ENCODE measurements at places on chromosomes 11 and 22.

DNA sequence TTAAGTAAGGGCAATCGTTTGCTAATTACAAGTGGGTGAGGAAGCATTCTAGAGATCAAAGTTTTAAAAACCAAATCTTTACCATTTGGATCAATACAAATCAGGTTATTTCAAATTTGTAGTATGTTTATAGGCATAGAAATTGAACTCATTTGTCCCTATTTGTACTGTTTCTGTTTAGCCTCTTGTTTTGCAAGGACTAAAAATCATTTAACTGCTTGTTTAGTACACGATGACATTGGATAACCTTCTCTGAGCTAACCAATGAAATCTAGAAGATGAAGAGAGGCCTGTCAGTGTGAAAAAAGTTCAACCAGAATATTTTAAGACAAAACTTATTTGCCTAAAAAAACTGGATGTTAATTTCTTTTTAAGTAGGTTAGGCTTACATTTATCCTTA lies 40.0 kb downstream of the ZC3H12C start:
- DNase-seq = no peak

GRCh38 chr22:44572414-44573207 lies 74.6 kb upstream of the RTL6 start:
- DNase-seq = no peak

DNA sequence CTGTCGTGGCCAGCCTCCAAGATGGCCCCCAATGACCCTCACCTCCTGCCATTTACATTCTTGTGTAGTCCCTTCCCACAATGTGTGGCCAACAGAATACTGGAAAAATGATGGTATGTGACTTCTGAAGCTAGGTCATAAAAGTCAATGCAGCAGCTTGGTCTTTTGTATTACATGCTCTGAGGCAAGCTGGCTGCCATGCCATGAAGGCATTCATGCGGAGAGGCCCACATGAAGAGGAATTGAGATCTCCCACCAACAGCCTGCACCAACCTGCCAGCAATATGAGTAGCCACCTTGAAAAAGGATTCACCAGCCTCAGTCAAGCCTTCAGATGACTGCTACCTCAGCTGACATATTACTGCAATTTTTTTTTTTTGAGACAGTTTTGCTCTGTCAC lies 4.6 kb downstream of the MRTFA start:
- DNase-seq = no peak

DNA sequence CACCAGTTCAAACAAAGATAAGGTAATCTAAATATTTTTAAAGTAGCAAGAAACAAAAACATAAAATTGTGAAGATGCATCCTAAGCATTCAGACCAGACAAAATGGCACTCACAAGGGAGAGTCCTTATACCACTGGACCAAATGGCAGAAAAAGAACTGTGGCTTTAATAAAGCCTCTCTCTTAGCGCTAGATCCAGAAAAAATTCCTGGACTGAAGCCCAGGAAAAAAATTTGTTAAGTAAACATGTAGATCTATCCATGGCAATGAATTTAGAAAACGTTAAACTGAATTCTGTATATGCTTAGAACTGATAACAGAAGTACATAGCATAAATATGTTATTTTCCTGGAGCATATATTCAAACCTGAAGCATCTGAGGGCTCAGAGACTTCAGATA lies 11.8 kb upstream of the CD59 start:
- DNase-seq = no peak

DNA sequence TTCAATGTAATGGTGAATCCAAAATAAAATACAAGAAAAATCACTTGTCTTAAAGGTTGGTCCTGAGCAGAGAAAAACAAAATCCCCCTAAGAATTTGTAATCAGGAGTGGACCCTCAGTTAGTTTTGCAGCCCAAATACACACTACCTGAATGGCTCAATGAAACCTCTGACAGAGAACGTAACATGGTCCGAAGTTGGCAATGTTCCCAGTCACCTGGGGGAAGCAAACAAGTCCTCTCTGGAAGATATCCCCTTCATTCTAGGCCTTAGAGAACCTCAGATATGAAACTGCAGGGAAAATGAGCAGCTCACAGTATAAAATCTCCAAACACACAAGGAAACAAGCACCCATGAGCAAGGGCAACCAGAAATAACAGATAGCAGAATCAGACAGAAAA lies 58.2 kb downstream of the MORC2 start:
- no peak for DNase-seq

DNA sequence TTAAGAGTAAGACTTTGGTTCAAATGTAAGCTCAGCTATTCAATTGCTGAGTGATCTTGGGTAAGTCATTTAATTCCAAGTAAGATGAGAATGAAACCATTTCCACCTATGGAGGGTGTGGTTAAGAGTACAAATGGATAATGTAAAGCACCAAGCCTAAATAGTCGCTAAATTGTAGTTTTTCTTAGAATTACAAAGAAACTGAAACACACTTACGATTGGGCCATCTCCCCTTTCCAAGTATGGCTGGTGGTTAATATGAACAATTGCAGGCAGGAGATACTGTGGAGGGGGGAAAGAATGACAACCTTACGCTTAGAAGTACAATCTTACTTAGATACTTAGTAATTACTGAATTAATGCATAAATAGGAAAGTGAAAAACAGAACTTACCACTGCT lies 8.2 kb downstream of the DDX17 start:
- no peak for DNase-seq

DNA sequence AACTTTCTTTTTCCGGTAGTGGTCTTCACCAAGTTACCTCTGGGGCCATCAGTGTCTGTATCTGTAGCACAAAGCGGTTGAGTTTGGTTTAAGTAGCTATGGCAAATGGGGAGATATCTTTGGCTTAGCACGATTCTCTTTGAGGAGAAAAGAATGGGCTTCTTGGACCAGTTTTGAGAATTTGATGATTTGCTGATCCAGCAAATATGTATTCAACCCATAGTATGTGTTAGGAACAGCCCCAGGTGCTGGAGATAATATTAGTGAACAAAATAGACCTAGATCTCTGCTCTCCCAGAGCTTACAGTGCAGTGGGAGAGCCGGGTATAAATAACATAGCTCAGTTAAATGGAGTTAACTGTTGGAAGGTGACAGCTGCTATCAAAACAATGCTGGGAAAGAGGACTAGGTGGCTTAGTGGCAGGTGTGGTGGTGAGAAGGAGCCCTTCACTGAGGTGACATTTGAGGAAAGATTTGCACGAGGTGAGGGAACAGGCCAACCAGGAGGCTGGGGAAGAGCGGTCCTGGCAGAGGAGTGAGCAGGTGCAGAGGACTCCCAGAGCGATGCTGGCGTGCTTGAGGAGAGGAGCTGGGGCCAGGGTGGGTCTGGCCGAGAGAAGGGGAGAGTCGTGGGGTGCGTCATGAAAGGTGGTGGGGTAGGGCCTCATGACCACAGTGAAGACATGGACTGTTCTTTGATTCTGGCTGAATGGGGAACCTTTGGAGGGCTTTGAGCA lies 5.0 kb downstream of the TBC1D22A start:
- no peak for DNase-seq

GRCh38 chr11:122656073-122656630 lies 630 bp downstream of the UBASH3B start:
- DNase-seq = peak; percentile 15

DNA sequence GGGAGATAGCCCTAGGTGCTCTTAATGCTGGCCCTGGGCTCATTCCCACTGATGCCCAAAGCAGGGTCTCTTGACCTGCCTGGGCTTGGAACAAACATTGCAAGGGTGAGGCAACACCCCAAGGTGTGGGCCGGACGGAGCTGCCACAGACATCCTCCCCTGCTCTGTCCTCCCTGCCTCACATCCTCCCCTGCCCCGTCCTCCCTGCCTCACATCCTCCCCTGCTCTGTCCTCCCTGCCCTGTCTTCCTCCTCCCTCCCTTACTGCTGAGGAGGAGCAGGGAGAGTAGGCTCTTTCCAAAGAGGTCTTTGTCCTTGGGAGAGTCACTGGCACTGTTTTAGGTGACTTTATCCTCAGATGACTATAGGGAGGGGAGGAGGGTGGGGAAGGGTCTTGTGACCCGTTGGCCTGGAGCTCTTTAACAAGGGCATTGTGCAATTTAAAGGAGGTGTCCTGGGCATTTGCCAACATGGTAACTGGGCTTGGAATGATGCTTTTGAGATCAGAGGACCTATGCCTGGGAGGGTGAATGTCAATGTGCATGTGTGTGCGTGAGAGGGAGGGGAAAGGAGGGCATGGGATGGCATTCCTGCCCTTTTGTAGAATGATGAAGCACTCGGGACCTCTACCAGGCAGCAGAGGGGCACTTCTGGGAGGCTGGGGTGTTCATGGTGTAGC lies 700 bp downstream of the FAM180B start:
- no peak for DNase-seq

DNA sequence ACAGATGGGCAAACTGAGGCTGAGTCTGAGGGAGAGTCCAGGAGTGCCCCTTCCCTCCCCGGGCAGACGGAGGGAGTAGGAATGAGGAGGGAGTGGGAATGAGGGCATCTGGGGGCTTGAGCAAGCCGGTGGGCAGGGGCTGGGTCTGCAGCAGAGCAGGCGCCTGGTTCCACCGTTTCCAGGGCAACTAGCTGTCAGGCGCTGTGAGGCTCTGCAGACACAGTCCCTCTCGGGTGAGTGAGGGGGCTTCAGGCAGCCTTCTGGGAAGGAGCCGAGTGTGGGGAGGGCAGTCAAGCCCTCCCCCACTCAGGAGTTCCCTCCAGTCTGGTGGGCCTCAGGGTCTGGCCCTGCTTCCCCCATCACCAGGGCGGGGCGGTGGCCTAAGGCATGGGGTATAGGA lies 19.0 kb downstream of the TMEM258 start:
- DNase-seq = no peak

GRCh38 chr22:36549033-36549432 lies 20.1 kb upstream of the EIF3D start:
- no peak for DNase-seq

DNA sequence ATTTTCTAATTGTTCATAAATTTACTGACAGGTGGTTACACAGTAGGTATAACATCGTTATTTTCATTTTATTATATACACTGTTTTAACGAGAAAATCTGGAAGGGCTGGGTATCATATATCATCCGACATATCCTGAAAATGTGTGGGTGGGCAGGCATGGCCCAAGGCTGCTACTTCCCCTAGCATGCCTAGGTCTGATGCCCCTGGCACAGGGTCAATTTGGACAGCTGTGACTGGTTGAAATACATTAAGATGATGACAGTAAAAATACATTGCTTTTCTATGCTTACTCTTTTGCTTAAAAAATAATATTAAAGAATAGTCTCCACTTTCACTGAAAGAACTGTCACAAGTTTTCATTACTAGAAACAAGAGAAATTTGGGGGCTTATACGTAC lies 908.8 kb downstream of the OPCML start:
- DNase-seq = no peak

- no peak for DNase-seq
These were observed 19.8 kb upstream of the GNB1L start for GRCh38 chr22:19874307-19875060.

- DNase-seq = no peak
These were observed 22.8 kb downstream of the MYO7A start for GRCh38 chr11:77150836-77151235.

DNA sequence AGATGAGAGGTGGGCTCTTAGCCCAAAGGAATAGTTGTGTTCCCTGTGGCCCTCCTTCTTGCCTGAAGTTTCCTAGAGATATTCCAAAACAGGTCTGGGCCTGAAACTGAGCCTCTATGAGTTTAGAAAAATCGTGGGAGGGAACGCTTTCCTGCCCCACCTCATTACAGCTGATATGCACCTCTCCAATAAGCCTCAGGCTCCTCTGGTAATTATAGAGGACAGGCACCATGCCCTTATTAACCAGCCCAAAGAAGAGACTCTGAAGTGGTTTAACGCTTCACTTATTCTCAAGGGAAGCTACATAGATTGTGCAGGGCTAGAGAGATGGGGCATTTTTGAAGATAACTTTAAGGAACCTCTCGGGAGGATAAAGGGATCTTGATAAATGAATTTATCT lies 3.4 kb upstream of the MPZL2 start:
- no peak for DNase-seq

DNA sequence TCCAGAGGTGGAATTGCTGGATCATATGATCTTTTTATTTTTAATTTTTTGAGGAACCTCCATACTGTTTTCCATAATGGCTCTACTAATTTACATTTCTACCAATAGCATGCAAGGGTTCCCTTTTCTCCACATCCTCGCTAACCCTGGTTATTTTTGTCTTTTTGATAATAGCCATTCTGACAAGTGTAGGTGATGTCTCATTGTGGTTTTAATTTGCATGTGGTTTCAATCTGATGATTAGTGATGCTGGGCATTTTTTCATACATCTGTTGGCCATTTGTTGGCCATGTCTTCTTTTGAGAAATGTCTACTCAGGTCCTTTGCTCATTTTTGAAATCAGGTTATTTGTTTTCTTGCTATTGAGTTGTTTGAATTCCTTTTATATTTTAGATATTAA lies 15.4 kb upstream of the OR4D5 start:
- DNase-seq = no peak

DNA sequence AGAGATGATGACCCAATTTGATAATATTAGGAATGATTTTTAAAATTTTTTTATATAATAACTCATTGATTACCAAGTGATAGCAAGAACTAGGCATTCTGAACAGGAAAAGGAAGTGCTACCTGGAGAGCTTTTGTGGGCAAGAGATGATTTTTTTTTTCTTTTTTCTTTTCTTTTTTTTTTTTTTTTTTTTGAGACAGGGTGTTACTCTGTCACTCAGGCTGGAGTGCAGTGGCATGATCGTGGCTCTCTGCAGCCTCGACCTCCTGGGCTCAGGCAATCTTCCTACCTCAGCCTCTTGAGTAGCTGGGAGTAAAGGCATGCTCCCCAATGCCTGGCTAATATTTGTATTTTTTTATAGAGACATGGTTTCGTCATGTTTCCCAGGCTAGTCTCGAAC lies 40.4 kb downstream of the TNRC6B start:
- no peak for DNase-seq

GRCh38 chr11:64060861-64061444 lies 25.2 kb downstream of the FLRT1 start:
- DNase-seq = peak; percentile 27

- no peak for DNase-seq
These were observed 749.9 kb downstream of the METTL15 start for GRCh38 chr11:28858076-28858475.

GRCh38 chr11:114215871-114216795 lies 80.1 kb upstream of the NNMT start:
- DNase-seq = no peak

GRCh38 chr22:28911304-28911690 lies 27.9 kb downstream of the ZNRF3 start:
- no peak for DNase-seq

GRCh38 chr11:64100782-64101353 lies 65.0 kb downstream of the MACROD1 start:
- DNase-seq = no peak

DNA sequence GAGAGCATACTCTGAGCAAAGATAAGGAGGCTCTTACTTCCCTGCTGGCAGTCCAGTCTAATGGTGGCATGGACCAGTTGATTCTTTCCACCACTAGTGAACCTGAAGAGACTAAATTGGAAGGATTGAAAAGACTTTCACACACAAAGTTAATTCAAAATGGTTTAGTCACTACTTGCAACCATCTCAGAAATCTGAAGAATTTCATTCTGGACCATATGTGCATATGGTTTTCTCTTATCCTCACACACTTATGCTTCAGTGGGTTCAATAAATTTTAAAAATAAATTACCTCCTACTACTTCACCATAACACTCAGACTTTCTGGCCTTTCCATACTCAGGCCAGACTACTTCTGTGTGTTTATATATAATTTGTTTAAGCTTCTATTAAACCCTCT lies 44.7 kb downstream of the CADM1 start:
- no peak for DNase-seq

GRCh38 chr11:116601814-116602636 lies 170.8 kb downstream of the BUD13 start:
- no peak for DNase-seq
